ENCODE measurements at places on chromosomes 1 and 21.

- no peak for DNase-seq
Observed at GRCh38 chr21:37682966-37683365, 233.3 kb downstream of the KCNJ6 start.

- DNase-seq: no peak
Observed at GRCh38 chr1:2214541-2215241, 13.4 kb upstream of the SKI start.

- no peak for DNase-seq
Observed at GRCh38 chr1:116185161-116185701, 74.0 kb downstream of the MAB21L3 start.

- no peak for DNase-seq
Observed at GRCh38 chr1:113887402-113888175, at the start of gene BCL2L15. Gene BCL2L15 (minus strand): TSS chr1:113887581. CDS start chr1:113887375, 206 bp downstream.

DNA sequence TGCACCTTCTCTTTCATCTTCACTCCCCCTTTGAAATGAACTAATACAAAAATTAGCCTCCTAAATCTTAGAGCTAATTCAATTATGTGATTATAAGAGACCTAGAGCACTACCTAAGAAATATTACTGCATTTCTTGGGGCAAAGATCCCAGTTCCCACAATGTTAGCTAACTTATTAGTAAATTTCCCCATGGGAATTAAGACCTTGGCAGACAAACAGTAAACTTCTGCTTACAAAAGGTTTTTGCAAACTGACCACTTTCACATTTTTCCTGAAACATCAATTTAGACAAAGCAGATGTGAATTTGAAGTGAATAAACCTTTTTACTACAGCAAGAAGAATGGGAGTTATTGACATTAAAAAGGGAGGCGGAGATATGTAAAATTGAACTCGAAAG is 34.6 kb upstream of the LHX8 start:
- no peak for DNase-seq

DNA sequence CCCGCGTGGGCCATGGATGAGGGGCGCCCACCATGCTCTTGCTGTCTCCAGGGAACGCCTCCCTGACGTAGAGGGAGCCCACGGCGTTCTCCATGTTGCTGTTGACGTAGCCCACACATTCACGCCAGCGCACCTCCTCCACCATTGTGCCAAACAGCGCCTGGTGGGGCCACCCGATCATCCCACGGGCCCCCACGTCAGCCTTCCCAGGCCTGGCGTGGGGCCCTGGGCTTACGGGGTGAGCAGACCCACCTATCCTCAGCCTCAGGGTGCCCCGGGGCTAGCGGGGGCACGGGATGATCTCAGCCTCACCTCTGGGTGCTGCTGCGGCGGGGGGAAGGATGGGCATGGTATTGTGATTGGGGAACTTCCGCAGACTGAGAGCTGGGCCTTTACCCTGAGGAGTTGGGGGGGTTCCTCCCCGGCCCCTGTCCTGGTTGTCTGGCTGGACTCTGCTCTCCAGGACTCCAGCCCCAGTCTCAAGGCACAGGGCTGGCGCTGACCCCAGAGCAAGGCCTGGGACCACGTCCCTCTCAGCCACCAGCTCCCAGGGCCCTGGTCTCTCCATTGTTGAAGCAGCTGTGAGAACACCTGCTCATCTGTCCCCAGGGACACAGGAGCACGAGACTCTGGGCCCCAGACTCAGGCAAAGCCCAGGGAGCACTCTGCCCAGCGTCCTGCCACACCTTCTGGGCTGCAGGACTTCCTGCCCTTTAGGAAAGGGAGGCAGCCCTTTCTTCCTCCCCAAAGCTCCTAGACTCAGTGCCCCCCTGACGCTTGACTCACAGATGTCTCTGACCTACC is 10.2 kb downstream of the PRXL2B start:
- DNase-seq: no peak

DNA sequence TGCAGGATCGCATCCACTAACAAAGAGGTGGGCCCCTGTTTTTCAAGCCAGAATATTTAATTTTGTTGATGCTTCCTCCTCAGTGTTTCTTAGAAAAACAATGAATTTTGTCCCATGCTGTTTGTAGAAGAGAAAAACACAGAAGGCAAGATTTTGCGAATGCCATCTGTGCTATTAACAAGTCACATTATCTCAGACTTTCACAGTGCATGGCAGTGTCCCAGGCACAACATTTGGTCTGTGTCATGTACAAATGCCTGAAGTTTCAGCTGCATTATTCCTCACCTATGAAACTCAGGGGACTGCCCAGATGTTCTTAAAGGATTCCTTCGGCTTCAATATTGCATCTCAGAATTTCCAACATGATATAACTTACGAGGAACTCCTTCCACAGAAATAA is 99.6 kb upstream of the ZC3H11B start:
- no peak for DNase-seq

- DNase-seq: no peak
Observed at GRCh38 chr1:162169031-162169790, 99.7 kb downstream of the NOS1AP start.

- DNase-seq: no peak
Observed at GRCh38 chr1:25799935-25800702, at the start of gene SELENON. Gene SELENON (plus strand): TSS chr1:25800193. CDS start chr1:25800231, 38 bp downstream.

GRCh38 chr21:34988139-34988538 is 61.0 kb downstream of the RUNX1 start:
- no peak for DNase-seq

GRCh38 chr1:165317612-165318011 is 38.9 kb downstream of the LMX1A start:
- no peak for DNase-seq

- no peak for DNase-seq
Observed at GRCh38 chr1:226325178-226325577, 16.2 kb upstream of the LIN9 start.

GRCh38 chr1:45134461-45134873 is 71.9 kb downstream of the ZSWIM5 start:
- no peak for DNase-seq

- no peak for DNase-seq
Observed at GRCh38 chr1:19260211-19261138, 8.9 kb downstream of the MRTO4 start.

- no peak for DNase-seq
Observed at GRCh38 chr1:183780757-183781156, 24.2 kb upstream of the RGL1 start.

DNA sequence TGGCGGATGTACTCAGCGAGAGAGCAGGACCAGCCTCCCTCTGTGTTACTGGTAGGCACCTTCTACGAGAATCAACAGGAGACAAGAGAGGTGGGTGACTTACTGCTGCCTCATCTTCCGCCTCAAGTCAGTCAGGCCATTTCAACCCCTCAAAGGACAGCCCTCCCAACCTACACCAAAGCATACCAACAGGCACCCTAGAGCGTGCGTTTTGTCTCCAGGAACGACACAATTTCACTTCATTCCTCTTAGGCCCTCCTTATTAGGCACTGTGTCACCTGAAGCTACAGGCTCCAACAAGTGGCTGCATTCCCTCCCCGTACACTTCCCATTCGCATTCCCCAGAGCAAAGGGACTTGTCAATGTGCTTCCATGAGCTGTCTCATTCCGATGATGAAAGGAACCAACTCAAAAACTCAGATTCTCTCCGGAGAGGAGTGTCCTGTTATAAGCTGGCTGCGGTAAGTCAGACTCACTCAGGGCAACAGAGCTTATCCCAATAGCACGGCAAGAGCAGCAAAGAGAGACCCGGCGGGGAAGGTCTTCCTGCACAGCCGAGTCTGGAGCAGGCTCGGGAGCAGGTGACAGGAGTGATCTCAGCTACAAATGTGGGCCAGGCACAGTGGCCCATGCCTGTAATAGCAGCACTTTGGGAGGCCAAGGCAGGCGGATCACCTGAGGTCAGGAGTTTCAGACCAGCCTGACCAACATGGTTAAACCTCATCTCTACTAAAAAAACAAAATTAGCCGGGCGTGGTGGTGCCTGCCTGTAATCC is 120.6 kb upstream of the IFFO2 start:
- DNase-seq: no peak

GRCh38 chr1:24659993-24660665 is 17.0 kb downstream of the SRRM1 start:
- DNase-seq: no peak

GRCh38 chr1:220680085-220680687 is 10.0 kb upstream of the C1orf115 start:
- DNase-seq: no peak

GRCh38 chr1:185268352-185268751 is 48.7 kb downstream of the IVNS1ABP start:
- no peak for DNase-seq

- no peak for DNase-seq
Observed at GRCh38 chr1:44826375-44827196, 16.5 kb downstream of the PTCH2 start.

DNA sequence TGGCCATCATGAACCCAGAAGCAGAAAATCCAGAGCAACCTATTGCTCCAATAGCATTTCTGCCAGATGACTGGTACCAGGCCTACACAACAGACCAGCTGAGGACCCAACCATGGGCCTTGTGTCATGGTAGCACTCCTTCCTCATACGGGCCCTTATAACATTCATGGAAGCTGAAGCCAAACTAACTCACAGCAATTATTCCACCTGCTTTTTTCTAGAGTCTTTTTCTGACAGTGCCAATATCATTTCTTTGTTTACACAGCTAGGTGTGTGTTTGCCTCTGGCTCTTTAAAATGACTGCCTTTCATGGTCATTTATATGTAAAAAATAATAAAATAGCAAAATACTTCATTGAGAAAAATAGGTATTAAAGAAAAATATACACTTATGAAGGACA is 3.9 kb upstream of the WDR64 start:
- DNase-seq: no peak

DNA sequence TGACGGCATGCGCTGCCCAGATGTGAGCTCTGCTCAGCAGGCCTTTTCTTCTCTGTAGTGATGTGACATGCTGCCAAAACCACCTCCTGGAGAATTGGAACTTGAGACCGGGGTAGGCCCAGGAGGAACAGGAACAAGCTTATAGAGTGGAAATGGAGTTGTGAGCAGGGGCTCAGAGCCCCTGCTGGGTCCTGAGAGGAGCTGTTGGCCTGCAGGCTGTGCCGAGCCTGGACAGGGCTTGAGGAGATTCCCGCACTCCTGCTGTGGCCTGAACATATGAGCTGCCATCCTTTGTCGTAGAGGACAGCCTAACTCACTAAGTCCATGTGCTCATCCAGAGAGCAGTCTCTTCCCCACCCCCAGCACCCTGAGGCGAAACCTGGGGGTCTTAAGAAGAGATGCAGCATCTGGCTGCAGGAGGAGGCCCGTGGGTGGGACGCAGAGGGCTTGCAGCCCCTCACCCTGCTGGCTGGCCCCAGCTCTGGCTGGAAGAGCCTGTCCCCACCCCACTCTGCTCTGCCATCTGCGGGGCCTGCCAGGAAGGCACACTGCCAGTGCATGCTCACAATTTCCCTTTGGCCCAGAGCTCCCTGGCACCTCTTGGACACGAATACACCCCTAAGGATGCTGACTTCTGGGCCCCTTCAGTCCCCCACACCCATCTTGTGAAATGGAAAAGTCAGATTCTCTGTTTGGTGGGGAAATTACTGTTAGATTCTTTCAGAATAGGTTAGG is 42.5 kb downstream of the PTPRF start:
- no peak for DNase-seq

DNA sequence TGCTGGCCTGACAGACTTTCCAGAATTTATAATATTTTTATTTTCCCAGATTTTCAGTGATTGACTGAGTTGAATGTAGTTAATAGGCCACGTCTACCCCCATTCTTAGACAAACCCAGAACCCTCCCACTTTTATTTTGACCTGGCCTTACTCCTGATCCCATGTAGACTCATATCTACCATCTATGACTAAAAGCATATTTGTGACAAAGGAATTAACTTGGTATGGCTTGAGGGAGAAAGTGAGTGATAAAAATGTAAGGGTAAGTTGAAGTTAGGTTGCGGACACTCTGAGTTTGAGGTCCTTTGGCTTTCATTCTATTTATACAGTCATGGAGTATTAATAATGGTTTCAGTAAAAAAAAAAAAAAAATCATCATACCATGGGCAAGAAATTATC is 168.4 kb downstream of the KCNK2 start:
- DNase-seq: no peak

- DNase-seq: no peak
Observed at GRCh38 chr1:225866061-225866837, 15.9 kb downstream of the TMEM63A start.

- DNase-seq: no peak
Observed at GRCh38 chr1:151144474-151145303, 1.7 kb downstream of the SEMA6C start.

- no peak for DNase-seq
Observed at GRCh38 chr1:35894183-35894582, 11.2 kb downstream of the AGO1 start.

DNA sequence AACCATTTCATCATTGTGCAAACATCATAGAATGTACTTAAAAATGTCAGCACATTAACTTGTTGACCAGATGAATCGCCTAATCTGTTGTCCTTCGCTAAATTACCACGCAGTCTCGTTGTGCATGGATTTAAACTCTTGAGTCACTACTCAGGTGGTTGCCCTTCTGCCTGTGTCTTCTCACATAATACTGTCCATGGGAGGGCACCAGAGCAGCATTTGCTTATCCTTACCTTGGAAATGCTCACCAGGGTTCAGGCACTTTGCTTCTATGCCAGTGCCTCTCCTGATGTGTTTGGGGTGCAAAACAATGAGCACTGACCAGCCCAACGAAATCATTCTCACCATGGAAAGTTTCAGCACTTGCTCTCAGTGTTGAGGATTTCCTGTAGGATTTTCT is 559.9 kb downstream of the RWDD3 start:
- no peak for DNase-seq

DNA sequence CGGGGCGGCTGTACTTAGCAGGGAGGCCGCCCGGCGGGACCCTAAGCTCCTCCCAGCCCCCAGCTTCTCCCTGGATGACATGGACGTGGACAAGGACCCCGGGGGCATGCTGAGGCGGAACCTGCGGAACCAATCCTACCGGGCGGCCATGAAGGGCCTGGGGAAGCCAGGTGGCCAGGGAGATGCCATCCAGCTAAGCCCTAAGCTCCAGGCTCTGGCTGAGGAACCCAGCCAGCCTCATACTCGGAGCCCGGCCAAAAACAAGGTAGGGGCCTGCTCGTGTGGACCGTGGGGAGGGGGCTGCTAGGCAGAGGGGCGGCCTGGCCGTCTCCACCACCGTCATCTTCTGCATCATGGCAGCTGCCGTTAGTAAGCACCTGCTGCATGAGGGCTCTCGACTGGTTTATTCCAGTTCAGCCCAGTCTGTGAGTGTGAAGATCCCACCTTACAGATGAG is 9.0 kb downstream of the ARHGEF16 start:
- no peak for DNase-seq

GRCh38 chr1:15558516-15558915 is 26.3 kb downstream of the AGMAT start:
- no peak for DNase-seq

- DNase-seq: no peak
Observed at GRCh38 chr1:247064304-247064703, 14.3 kb downstream of the ZNF670 start.

GRCh38 chr1:177243773-177244172 is 73.0 kb downstream of the BRINP2 start:
- no peak for DNase-seq

- no peak for DNase-seq
Observed at GRCh38 chr1:181986907-181987305, 74.6 kb downstream of the ZNF648 start.

GRCh38 chr1:1157426-1157913 is 16.2 kb upstream of the TTLL10 start:
- peak; percentile 64 for DNase-seq

GRCh38 chr1:168719306-168720111 is 9.5 kb downstream of the DPT start:
- no peak for DNase-seq
